Foreskin fibroblast (primary cell): ENCODE measurements at places on chromosomes 5 and 9.

GRCh38 chr5:5069851-5070250 is 70.3 kb upstream of the ADAMTS16 start:
- DNase-seq, result no peak

GRCh38 chr5:172740428-172741205 is 30.4 kb downstream of the DUSP1 start:
- peak; percentile 88 for DNase-seq

DNA sequence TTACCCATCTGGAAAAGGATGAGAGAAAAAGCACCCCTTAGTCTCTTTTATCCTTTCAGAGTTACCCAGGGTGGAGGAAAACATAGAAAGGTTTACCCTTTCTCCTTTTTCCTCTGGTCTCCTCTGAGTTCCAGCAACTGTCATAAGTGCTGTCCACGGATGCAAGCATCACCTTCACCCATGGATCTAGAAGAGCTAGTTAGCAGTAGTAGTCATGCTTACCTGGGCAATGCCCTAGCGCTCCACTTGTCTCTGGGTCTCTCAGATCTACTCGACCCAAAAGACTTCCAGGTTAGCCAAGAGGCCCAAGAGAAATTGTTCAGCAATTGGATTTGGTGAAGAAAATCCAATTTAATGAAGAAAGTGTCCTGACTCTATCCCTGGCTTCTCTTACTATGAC is 656.2 kb upstream of the PTPRD start:
- no peak for DNase-seq

GRCh38 chr5:80182809-80183580 is 72.9 kb downstream of the SERINC5 start:
- DNase-seq, result no peak

DNA sequence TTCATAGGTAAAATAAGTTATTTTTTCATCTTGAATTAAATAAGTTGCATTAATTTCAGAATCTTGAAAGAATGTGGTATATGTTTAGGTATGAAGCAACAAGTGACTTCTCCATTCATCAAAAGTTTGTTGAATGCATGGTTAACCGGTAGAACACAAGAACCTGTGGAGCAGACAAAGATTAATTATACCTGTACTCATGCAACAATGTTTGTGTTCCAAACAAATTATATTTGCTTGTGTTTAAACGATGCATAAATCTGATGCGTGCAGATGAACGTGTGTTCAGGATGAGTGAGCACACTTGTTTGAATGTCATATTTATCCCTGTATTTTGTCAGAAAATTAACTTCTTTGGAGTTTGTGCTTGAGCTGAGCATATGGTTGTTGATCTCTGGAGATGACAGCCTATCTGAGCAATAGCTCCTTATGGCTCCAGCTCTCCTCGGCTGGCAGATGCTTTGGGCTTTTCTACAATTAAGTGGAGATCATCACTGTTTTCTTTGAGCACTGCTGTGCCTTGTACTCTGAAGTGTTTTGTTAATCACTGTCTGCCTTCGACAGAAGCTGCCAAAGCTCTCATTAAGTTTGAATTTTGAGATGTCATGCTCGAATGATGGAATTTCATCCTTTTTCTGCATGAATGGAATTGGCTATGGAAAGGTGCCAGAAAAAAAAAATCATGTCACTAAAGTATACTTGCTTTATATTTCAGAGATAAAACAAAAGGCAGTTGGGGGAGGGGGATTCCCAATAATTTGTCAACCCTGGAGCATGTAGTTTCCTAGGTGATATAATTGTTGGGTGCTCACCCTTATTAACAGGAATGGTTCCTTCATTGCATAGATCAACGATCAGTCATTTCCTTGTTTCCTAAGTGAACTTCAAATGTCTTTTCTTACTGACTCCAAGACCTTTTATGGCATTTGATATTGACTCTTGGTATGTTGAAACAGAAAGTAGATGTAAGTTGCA is 502.5 kb upstream of the ARRDC3 start:
- DNase-seq, result no peak

DNA sequence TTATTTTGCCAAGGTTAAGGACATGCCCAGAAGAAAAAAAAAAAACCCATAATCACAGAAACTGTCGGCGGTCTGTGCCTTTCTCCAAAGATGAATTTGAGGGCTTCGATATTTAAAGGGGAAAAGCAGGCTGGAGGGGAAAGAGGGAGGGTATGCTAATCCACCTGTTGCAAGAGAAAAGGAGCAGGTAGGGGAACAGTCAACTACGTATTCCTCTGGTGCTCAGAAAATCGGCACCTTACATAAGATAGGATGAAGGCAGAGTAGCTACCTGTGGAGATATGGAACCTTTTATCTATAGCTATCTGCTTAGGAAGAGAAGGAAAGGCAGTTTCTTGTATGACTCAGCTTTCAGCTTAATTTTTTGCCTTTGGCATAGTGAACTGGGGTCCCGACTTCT is 77.7 kb downstream of the PTCD2 start:
- no peak for DNase-seq

GRCh38 chr5:168972731-168973130 is 328.2 kb downstream of the SLIT3 start:
- DNase-seq, result no peak

GRCh38 chr9:112884721-112885120 is 6.0 kb downstream of the SLC46A2 start:
- no peak for DNase-seq

DNA sequence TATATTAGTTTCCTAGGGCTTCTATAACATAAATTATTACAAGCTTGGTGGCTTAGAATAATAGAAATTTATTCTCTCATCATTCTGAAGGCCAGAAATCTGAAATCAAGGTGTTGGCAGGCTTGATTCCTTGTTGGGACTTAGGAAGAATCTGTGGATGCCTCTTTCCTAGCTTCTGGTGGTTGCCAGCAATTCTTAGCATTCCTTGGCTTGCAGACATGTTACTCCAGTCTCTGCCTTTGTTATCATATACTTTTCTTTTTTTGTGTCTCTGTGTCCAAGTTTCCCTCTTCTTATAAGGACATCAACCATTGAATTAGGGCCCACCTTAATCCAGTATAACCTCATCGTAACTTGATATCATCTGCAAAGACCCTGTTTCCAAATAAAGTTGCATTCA is 31.4 kb downstream of the CTNNA1 start:
- DNase-seq, result no peak

DNA sequence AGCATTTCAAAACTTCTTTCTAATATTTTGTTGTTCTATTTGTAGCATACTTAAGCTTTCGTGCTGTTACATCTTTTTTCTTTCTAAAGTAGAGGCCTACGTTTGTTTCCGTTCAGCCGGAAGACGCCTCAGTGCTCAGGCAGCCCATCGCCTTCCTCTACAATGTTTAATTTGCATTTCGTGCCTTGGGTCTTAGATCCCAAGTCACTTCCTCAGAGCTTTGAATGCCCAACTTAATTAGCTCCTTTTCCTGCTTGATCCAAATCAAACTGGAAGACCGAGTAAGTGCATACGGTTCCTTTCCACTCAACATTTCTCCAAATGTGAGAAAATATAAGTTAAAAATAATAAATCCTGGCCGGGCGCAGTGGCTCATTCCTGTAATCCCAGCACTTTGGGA is 43.2 kb downstream of the MRPL36 start:
- no peak for DNase-seq

- DNase-seq, result no peak
These were observed 111.1 kb upstream of the DAPK1 start for GRCh38 chr9:87386490-87387025.

- DNase-seq, result no peak
These were observed 34.1 kb downstream of the CRHBP start for GRCh38 chr5:76986825-76987526.

GRCh38 chr5:147986134-147986757 is 77.5 kb upstream of the SPINK5 start:
- DNase-seq, result no peak

DNA sequence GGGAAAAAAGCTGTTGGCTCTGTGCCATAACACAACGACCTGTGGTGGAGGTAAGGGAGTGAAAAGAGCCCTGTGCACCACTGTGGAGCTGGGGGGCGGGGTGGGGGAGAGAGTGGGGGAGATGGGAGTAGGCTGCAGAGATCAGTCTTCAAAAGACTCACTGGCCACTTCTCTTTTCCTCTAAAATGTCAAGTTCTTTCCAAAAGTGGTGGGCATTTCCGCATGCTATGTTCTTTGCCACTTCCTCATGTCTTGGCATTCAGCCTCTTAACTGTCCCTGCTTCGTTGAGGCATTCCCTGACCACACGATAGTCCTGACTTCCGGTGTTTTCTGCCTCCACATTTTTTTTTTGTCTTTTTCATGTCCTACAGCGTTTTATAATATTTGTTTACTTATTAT is 2.4 kb upstream of the PPP2R2B start:
- no peak for DNase-seq

DNA sequence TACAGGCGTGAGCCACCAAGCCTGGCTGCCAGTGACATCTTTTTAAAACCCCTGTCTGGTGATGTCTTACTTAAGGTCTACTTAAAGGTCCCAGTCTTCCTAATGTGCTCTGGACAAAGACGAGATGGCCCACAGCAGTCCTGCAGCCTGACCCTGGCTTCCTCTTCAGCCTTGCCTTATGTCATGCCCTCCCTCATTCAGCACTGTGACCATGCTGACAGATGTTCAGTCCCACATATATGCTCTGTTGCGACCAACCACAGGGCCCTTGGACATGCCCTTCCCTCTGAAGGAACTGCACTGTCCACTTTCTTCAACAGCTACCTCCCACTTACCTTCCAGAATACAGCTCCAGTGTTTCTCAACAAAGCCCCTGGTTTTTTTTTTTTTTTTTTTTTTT is 172.8 kb upstream of the PANK3 start:
- no peak for DNase-seq

DNA sequence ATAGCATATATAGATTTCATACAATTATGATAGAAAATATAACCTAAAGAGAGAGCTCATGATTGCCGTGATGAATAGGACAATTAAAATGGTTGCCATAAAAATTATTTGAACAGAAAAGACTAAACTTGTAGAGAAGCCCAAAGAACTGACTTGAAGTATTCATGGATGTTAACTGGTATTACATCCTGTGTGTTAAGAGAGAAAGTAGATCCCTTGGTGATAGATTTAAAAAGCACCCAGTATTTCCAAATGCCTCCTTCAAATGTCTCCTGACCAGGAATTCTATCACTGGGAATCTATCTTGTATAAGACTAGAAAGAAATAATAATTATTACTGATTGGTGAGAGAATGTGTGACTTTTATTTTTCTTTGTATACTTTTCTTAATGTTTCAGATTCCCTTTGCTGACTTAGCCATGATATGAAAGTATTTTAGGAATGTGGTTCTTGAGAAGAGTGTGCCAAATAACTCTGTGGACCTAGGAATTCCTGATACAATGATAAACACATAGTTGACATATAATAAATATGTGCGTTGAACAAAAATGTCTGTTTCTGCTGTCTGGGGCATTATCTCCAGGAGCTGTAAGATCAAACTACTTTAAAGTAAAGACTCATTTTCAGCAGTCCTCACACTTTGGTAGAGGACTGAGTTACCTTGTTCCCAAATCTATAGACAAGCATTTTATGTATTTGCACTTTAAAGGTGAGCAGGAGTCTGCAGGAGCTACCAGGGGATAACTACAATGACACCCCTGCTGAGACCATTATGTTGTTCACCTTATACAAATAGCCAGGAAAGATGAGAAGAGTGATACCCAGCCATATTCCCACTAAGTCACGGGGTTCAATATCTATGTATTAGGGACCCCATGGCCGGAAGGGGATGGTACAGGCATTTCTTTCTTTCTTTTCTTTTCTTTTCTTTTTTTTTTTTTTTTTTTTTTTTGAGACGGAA is 211.1 kb upstream of the TLE4 start:
- DNase-seq, result peak; percentile 16

GRCh38 chr9:121405899-121406298 is 35.8 kb upstream of the STOM start:
- no peak for DNase-seq
